ENCODE measurements at places on chromosomes 5 and 9. TPM values are rescaled to one million over a fixed set of nuclear protein-coding genes. Genes with fewer than 3 reads are reported as not detected.

The FOXD4L5 gene
- 0.37 TPM for total RNA-seq

The SPATA31E1 gene
- not detected for total RNA-seq

The FOXD4L6 gene
- total RNA-seq = 0.20 TPM

The THBS4 gene
- 8.1 TPM for total RNA-seq

GRCh38 chr9:7467186-7467585 is 332.4 kb downstream of the DMAC1 start:
- no peaks in the 10 kb centered on the region for H3K36me3 ChIP-seq
- DNase-seq = no peak
- no peaks in the 10 kb centered on the region for H3K4me1 ChIP-seq
- H3K27ac ChIP-seq = no peak overlapping the region

- DNase-seq = no peak
- no peak overlapping the region for H3K4me3 ChIP-seq
- no peaks in the 10 kb centered on the region for H3K4me1 ChIP-seq
- no peaks in the 10 kb centered on the region for H3K36me3 ChIP-seq
These were observed 57.9 kb upstream of the SIMC1 start for GRCh38 chr5:176180339-176180738.

- no peak overlapping the region for H3K27ac ChIP-seq
- no peak overlapping the region for H3K4me3 ChIP-seq
- no peaks in the 10 kb centered on the region for H3K36me3 ChIP-seq
- no peak for DNase-seq
These were observed 318.8 kb downstream of the PIK3R1 start for GRCh38 chr5:68534131-68534940.

DNA sequence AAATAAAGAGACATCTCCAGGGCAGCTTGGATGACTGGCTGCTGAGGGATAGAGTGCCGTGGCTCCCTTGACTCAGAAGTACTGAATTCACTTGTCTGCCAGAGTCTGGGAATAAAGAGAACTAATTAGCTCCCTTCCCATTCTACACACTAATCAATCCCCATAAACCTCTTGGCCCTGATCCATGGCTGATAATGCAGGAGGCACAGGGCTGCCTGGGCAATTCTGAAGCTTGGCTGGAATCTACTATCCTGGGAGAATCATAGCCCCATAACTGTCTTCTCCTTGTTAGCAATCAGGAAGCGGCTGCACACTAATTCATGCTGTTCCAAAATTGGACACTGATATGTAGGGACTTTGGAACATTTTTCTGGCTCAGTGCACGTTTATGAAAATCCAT is 197.7 kb downstream of the PTTG1 start:
- no peak overlapping the region for H3K27ac ChIP-seq
- no peaks in the 10 kb centered on the region for H3K36me3 ChIP-seq
- H3K4me3 ChIP-seq = no peak overlapping the region
- no peak for DNase-seq

GRCh38 chr5:121702682-121703081 is 149.0 kb upstream of the FTMT start:
- no peak overlapping the region for H3K27ac ChIP-seq
- no peak overlapping the region for H3K4me3 ChIP-seq
- H3K27me3 ChIP-seq = no peaks in the 10 kb centered on the region
- no peaks in the 10 kb centered on the region for H3K4me1 ChIP-seq
- DNase-seq = no peak
- no peaks in the 10 kb centered on the region for H3K36me3 ChIP-seq

- no peak for DNase-seq
- no peaks in the 10 kb centered on the region for H3K27me3 ChIP-seq
- no peak overlapping the region for H3K4me3 ChIP-seq
- H3K4me1 ChIP-seq = no peaks in the 10 kb centered on the region
- H3K27ac ChIP-seq = no peak overlapping the region
These were observed 1064.4 kb upstream of the DMAC1 start for GRCh38 chr9:8863886-8864544.

DNA sequence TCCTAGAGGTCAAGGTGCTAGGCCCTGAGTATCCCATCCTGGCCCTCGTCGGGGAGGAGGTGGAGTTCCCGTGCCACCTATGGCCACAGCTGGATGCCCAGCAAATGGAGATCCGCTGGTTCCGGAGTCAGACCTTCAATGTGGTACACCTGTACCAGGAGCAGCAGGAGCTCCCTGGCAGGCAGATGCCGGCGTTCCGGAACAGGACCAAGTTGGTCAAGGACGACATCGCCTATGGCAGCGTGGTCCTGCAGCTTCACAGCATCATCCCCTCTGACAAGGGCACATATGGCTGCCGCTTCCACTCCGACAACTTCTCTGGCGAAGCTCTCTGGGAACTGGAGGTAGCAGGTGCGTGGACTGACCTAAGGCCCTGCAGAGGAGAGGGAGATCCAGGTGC is 7.9 kb downstream of the BTNL9 start:
- no peak for DNase-seq
- H3K36me3 ChIP-seq = no peaks in the 10 kb centered on the region
- no peak overlapping the region for H3K27ac ChIP-seq
- peaks cover 81% of the 10 kb centered on the region for H3K27me3 ChIP-seq

DNA sequence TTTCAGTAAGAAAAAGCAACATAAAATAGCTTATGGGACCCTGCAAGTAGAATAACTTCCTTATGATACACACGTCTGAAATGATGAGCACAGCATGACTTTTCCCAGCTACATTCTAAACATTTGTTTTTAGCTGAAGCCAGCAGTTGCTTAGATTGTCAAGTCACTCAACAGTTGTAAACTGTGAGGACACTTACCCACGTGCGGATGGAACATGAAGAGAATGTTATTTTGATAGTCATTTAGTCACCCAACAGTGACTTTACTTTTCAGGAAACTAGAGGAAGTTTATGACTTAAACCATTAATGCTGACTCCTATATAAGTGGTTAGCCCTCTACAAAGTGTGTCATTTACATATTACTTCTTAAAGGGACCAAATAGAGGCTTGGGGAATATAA is 3.0 kb downstream of the HACD4 start:
- H3K36me3 ChIP-seq = no peaks in the 10 kb centered on the region
- H3K27ac ChIP-seq = no peak overlapping the region
- 0 out of 2 replicates have a peak, but pooled peaks cover 3% of the 10 kb centered on the region for H3K4me1 ChIP-seq
- H3K27me3 ChIP-seq = no peaks in the 10 kb centered on the region
- H3K4me3 ChIP-seq = no peak overlapping the region

DNA sequence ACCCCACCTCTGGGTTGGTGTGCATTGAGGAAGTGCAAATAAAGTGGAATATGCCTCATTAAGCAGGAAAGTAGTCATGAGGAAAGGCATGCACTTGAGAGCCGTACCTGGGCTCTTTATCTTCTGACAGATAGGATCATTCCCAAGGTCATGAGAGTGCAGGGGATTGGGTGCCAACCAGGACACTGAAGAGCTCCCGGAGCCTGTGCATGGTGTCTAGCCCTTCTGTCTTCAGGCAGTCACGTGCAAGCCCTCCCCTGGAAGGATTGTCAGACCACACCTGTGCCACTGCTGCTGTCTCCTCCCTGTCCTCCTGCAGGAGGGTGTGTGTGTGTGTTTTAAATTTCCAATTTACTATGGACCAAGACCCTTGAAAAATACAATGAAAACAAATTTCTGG is 69.6 kb downstream of the PDE8B start:
- H3K27ac ChIP-seq = no peak overlapping the region
- H3K36me3 ChIP-seq = no peaks in the 10 kb centered on the region
- no peak for DNase-seq
- no peak overlapping the region for H3K4me3 ChIP-seq
- H3K4me1 ChIP-seq = no peaks in the 10 kb centered on the region

- no peak overlapping the region for H3K4me3 ChIP-seq
- DNase-seq = no peak
- H3K4me1 ChIP-seq = no peaks in the 10 kb centered on the region
- H3K27me3 ChIP-seq = no peaks in the 10 kb centered on the region
These were observed 142.8 kb upstream of the RGMB start for GRCh38 chr5:98630621-98631020.

DNA sequence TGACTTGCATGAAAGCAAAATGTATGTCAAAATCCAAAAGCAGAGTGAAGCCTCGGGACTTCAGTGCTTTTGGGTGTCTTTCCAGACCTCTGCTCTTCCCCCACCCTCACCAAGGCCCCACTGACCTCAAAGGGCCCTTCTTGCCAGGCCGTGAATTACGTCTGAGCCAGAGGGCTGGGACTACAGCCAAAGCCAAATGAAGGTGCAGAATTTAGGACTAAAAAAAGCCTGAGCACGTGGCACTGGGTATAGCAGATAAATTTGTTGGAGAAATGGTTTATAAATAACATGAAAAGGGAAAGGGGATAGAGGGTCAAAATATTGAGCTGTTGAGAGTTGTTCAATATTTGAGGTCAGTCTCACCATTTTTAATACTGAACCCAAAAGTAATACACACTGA is 163.4 kb downstream of the GHR start:
- no peak overlapping the region for H3K4me3 ChIP-seq
- no peaks in the 10 kb centered on the region for H3K36me3 ChIP-seq
- H3K27ac ChIP-seq = no peak overlapping the region
- no peak for DNase-seq
- no peaks in the 10 kb centered on the region for H3K4me1 ChIP-seq

- H3K4me1 ChIP-seq = no peaks in the 10 kb centered on the region
- H3K4me3 ChIP-seq = no peak overlapping the region
- peaks cover 31% of the 10 kb centered on the region for H3K27me3 ChIP-seq
These were observed 20.9 kb downstream of the MORN5 start for GRCh38 chr9:122180633-122181032.

DNA sequence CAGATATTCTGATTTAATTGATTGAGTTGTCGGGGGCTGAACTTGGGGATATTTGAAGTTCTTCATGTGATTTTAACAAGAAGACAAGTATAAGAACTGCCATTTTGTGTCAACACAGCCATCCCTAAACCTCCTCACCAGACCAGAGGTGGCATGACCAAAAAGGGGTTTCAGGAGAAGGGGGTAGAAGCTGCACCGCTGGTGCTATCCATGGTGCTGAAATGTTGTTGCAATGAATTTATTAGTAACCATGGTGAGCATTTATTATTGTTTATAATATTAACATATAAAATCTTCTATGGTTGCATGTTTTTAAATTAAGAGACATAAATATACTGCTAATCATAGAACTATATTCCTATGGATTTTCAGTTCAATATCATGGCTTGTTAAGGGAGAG is 72.3 kb downstream of the GNA14 start:
- H3K36me3 ChIP-seq = no peaks in the 10 kb centered on the region
- H3K4me1 ChIP-seq = no peaks in the 10 kb centered on the region
- no peak overlapping the region for H3K4me3 ChIP-seq
- no peaks in the 10 kb centered on the region for H3K27me3 ChIP-seq

DNA sequence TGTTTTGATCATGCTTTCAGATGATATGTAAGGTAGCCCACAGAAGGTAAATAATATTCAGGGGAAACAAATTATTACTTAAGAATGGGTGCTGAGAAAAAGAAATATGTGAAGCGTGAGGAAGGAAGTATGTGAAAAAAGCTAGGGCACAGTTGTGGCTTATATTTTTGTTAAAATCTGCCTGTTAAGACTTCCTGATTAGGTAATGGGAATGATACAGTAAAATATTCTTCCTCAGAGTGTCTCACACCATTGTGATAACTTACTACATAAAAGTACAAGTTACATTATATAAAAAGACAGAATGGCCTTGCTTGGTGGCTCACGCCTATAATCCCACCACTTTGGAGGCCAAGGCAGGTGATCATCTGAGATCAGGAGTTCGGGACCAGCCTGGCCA is 18.7 kb upstream of the PARP8 start:
- H3K36me3 ChIP-seq = no peaks in the 10 kb centered on the region
- no peak overlapping the region for H3K4me3 ChIP-seq
- H3K4me1 ChIP-seq = peaks cover 10% of the 10 kb centered on the region
- no peak overlapping the region for H3K27ac ChIP-seq
- no peak for DNase-seq
- H3K27me3 ChIP-seq = no peaks in the 10 kb centered on the region

GRCh38 chr9:114372921-114373448 is 14.8 kb downstream of the AKNA start:
- DNase-seq = no peak
- no peak overlapping the region for H3K27ac ChIP-seq
- H3K4me3 ChIP-seq = no peak overlapping the region
- no peaks in the 10 kb centered on the region for H3K4me1 ChIP-seq

DNA sequence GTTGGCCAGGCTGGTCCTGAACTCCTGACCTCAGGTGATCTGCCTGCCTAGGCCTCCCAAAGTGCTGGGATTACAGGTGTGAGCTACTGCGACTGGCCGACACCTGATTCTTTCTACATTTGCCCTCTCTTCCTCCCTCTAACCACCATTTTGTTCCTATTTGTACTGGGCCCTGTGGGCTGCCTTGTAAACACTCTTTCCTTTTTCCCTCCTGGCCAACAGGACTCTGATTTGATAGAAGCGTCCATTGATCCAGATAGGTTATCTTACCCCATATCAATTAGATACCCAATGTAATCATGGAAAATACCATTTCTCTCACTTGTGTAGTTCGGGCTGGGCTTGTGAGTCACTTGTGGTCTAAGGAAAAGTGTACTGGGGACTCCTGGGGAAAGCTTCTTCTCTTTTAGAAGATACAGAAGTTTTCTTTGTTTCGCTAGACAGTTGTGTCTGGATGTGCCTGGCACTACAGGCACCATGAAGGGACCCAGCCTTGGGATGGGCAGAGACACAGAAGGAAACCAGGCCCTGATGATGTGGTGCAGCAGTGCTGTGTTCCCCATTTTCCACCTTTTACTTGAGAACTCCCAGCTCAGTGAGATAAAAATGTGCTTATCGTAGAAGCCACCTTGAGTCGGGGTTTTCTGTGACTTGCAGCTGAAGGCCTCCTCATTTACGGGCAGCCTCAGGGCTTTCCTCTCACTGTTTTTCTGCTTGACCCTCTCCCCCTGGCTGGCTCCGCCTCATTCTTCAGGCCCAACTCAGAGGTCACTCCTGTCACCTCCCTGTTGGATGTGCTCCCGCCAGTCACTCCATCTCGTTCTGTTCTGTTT is 32.8 kb upstream of the CPEB4 start:
- no peaks in the 10 kb centered on the region for H3K27me3 ChIP-seq
- DNase-seq = peak; percentile 44
- H3K4me1 ChIP-seq = peaks cover 56% of the 10 kb centered on the region
- H3K27ac ChIP-seq = peak overlapping the region; percentile 35
- H3K4me3 ChIP-seq = no peak overlapping the region

- H3K36me3 ChIP-seq = no peaks in the 10 kb centered on the region
- H3K4me3 ChIP-seq = no peak overlapping the region
- H3K27ac ChIP-seq = no peak overlapping the region
- no peaks in the 10 kb centered on the region for H3K4me1 ChIP-seq
- H3K27me3 ChIP-seq = no peaks in the 10 kb centered on the region
These were observed 30.1 kb upstream of the TRIM32 start for GRCh38 chr9:116656977-116657376.

- H3K36me3 ChIP-seq = no peaks in the 10 kb centered on the region
- H3K27ac ChIP-seq = no peak overlapping the region
- no peak for DNase-seq
- H3K4me3 ChIP-seq = no peak overlapping the region
- H3K27me3 ChIP-seq = no peaks in the 10 kb centered on the region
- no peaks in the 10 kb centered on the region for H3K4me1 ChIP-seq
These were observed 178.8 kb downstream of the CSNK1G3 start for GRCh38 chr5:123690821-123691220.

- DNase-seq = no peak
- H3K27me3 ChIP-seq = no peaks in the 10 kb centered on the region
- H3K36me3 ChIP-seq = no peaks in the 10 kb centered on the region
- no peak overlapping the region for H3K4me3 ChIP-seq
- H3K4me1 ChIP-seq = no peaks in the 10 kb centered on the region
These were observed 38.8 kb upstream of the PRDM9 start for GRCh38 chr5:23468658-23469057.

All from PC-9 (cell line).